ENCODE measurements at places on chromosomes 11 and 22.

DNA sequence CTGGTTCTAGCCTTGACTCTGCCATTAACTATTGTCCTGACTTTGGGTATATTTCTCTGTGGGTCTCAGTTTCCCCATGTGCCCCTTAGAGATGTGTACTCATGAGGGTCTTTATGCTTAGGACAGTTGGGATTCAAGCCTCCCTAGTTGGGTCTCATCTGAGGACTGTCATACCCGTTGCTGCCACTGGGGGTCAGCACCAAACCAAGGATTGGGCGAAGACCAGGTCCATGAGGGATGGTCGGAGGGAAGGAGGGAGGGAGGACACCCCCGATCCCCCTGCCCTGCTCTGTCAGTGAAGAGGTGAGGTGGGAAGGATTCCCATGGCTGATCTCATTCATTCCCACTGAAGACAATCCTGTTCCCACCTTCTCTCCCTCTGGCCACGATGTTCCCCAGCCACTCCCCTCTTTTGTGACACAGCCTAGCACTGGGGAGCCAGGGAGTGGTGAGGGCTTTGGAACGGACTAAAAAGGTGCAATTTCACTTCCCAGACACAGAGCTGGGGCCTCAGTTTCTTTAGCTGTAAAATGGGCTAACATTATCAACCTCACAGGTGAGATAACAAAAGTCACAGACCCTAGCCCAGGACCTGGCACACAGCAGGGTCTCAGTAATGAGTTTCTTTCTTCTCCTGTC is 12.4 kb upstream of the KLHL35 start:
- peak; percentile 62 for DNase-seq

DNA sequence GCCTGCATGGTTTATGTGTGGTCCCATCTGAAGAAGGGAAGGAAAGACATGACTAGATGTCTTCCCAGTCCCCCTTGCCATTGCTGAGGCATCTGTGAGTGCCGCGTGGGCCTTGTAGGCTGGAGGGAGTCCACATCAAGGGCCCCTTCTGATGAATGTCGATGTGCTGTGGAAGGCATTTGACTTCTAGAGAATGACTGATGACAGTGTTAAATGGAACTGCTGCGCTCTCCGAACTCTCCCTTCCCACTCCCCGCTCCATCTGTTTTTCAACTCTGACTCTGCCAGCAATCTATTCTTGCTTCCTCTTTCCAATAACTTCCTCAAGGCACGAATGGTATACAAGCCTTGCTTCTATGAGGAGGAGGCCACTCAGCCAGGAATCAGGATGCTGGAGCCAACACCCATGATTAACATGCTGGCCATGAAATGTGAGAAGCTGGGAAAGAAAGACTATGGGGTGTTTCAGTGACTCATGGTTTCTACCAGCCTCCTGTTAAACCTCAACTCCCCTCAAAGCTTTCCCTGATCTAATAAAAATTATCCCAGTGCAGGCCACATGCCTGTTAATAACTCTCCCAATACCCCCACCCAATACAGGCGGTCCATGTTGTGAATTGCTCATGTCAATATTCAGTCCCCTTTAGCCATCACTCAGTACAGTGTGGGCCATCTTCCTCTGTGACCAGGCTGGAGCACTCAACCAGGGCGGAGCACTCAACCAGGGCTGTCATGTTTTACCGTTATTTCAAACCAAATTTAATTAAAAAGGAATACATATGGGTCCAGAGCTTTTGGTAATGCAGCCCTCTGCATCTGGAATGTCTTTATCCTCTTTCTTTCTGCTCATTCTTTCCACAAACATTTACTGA is 46.4 kb upstream of the TBCEL start:
- no peak for DNase-seq

GRCh38 chr11:72682858-72683243 is 8.6 kb upstream of the PDE2A start:
- no peak for DNase-seq

- DNase-seq, result no peak
These were observed 28.4 kb downstream of the TRPC6 start for GRCh38 chr11:101555366-101555765.

DNA sequence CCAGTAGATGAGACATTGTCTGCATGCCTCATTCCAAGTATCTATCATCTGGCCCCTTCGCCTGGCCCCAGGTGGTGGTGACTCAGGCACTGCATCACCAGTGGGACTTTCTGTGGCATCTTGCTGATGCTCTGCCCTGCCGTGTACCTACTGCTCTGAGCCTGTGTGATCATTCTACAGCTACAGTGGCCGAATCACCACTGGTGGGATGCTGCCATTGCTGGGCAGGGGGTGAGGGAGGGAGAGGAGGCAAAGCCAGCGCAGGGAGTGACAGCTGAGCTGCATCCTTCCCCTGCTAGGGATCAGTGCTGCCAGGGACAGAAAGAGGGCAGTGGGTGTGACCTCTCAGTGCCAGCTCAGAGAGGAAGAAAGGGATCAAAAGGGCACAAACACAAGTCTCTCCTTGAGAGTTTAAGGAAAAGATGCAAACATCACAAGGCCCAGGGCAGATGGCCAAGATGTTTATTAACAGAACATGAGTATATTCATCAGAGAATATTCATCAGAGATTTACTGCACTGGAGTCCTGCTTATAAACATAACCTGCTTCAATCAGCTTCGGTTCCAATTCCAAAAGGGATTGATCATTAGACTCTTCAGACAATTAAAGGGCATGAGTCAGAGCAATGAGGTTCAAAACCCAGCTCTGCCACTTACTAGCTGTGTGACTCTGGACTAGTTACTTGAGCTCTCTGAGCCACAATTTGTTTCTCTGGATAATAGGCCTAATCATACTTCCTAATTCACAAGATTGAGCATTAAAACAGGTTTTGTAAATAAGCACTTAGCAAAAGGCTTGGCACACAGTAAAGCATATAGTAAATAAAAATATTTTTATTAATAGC is 109.8 kb downstream of the NAT10 start:
- DNase-seq, result peak; percentile 68

GRCh38 chr22:25448435-25449051 is 115.9 kb upstream of the GRK3 start:
- no peak for DNase-seq

DNA sequence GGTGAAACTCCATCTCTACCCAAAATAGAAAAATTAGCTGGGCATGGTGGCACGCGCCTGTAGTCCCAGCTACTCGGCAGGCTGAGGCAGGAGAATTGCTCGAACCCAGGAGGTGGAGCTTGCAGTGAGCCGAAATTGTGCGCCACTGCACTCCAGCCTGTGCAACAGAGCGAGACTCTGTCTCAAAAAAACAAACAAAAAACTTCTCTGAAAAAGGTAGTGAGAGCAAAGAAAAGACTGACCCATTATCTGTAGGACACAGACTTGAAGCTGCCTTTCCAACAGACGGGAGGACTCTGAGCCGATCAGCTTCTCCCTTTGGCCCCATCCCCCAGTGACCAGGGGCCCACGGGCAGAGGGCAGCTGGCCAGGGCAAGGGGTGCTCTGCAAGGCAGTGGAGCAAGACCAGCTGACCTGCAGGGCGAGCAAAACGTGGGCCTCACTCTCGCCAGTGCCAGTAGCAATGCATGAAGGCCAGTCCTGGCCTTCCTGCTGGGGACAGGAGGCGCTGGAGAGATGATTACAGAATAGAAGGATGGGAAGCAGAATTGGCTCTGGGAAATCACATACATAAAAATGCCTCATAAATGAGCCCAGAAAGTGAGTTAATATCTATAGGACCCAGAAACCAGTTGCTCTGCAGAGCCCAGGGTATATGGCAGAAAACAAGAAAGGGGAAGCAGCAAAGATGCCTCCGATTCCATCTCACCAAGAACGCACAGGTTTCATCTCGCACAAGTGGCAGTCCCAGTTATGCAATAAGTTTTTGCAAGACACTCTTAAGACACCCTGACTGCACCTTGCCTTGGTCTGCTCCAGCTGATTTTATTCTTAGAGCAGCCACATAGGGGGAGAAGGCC is 2.8 kb downstream of the EHD1 start:
- DNase-seq, result no peak

DNA sequence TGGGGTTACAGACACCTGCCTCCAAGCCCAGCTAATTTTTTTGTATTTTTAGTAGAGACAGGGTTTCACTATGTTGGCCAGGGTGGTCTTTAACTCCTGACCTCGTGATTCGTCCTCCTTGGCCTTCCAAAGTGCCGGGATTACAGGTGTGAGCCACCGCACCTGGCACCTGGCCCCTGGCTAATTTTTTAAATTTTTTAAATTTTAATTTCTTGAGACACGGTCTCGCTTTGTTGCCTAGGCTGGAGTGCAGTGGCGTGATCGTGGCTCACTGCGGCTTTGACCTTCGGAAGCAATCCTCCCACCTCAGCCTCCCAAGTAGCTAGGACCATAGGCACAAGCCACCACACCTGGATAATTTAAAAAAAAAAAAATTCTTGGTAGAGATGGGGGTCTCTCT is 14.6 kb downstream of the PPP6R2 start:
- DNase-seq, result no peak

DNA sequence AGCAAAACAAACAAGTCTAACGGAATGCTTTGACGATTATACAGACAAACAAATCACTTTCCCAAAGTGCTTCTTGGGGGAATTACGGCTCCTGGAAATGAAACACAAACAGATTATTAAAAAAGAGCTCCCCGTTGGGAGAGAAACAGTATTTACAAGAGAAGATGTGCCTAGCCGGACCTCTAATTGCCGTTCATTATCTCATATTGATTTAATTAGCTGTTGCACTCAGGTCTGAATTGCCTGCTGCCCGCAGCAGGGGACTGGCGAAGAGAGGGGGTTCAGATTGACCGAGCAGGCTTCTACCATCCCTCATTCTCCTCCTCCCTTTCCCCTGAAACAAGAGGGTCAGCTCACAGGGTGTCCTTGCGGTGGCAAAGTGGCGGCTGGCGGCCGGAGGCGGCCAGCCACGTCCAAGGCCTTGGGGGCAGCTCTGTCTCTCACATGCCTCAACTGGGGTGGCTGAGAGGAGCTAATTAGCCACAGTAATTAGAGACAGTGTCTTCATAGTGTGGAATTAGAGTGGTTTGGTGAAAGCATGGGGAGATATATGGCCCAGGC is 295.1 kb downstream of the MIAT start:
- DNase-seq, result no peak

- no peak for DNase-seq
These were observed 59.7 kb downstream of the NARS2 start for GRCh38 chr11:78514922-78515502.

- no peak for DNase-seq
These were observed 862 bp downstream of the TPP1 start for GRCh38 chr11:6618117-6619003.

DNA sequence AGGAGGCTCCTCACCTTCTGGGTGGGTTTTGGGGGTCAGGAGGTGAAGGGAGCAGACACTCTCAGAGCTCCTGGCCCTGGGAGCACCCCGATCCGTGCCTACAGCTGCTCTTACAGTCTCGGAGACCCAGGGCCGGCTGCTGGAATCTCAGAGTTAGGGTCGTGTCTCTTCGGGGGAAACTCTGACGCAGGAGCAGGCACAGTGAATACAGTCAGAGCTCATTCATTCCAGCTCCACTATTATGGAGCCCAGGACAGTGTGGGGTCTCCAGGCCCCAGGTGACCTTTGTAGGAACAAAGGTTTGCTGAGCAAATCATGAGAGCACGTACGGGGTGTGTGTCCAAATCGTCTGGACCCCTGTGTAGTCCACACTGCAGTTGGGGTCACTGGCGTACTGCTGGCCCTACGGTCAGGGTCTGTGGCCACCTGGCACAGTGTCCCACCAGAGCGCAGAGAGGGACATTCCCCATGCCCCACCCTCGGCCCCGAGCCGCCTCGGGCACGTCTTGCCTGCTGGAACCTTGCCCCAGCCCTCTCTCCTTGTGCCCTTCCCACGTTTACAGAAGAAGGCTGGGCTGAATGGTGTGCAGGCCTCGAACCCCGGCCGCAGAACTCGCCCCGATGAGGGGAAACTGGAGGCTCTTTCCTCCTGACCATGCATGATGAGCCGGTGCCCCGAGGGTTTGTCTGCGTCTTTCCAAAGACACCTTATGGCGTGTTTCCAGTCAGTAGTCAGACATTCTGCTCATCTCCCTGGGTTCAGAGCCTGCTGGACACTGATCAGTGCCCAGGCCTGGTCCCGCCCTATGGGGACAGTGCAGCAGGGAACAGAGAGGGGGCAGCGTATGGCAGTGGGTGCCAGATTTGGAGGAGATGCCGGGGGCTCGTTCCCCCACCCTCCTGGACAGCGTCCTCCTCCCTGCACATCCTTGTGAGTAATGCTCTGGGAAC is 1166.6 kb downstream of the BRD1 start:
- DNase-seq, result no peak

DNA sequence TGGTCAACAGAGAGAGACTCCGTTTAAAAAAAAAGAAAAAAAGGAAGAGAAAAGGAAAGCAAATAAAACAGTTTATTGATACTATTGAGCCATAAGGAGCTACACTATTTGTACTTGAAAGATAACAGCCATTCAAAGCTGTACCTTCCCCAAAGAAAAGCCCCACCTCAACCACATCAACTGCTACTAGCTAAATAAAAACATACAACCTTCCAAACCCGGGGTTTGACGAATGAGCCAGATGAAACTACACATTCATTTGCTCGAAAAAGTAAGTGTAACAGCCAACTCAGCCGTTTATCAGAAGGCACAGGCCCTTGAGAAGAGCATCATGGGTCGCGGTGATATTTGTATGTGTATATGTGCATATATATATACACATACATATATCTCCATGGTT is 78.4 kb downstream of the SIK3 start:
- no peak for DNase-seq

GRCh38 chr11:2805388-2806056 is 80.1 kb downstream of the CDKN1C start:
- no peak for DNase-seq

DNA sequence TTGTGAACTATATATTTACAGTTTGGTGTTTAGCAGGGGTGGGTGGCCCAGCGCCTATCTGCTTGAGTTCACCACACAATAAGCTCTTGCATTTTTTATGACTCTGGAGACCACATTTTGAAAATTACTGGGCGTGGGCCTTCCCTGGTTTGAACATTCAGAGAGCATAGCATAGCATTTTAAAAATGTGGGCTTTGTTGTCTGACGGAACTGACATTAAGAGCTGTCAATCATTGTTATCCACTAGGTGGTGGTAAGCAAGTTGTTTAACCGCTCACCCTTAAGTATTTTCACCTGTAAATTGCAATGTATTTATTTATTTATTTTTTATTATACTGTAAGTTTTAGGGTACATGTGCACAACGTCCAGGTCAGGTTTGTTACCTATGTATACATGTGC is 1.0 kb downstream of the NLRP14 start:
- no peak for DNase-seq

- DNase-seq, result no peak
These were observed 49.6 kb upstream of the SLC35C1 start for GRCh38 chr11:45755281-45755859.

DNA sequence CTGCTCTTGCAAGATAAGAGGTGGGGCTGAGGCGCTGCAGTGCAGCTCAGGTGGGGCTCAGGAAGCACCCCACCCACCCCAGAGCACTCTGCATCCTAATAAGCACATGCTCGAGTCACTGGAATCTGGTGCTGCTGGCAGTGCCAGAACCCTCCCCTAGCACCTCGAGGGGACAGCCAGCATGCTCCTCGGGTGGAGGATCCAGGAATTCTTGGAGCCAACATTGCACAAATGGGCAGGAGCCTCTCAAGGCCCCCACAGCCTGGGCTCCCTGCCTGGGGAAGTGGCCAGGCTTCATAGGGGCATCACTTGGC is 27.5 kb upstream of the CABP7 start:
- no peak for DNase-seq

GRCh38 chr11:56950510-56950909 is 38.2 kb upstream of the OR5AK2 start:
- no peak for DNase-seq
